ENCODE measurements at places on chromosomes 13 and 19.

DNA sequence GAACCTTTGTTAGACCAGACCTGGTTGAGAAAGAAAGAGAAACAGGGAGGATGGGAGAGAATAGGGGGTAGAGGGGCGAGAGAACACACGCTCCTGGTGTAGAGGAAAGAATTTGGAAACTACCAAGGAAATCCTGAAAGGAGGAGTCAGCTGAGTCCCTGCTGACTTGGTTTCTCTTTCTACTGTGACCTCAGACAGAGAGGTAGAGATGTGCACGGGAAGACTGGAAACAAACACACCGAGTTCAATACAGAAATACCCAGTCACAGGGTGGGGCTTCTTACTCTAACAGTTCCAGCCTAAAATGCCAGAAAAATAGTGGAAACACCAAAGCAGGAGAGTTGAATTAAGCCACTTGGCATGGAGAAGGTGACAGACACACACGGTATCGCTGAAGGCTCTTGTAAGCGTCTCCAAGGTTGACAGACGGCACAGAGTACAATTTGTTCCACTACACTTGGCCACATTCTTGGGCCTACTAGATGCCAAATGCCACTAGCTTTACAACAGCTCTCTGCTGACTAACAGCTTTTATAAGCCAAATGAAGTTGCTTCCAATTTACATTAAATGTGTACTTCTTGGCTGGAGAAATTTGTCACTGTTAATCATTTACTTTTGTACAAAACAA is 28.1 kb downstream of the LATS2 start:
- DNase-seq: no peak

- no peak for DNase-seq
These were observed 225.9 kb downstream of the OLFM4 start for GRCh38 chr13:53254500-53254899.

DNA sequence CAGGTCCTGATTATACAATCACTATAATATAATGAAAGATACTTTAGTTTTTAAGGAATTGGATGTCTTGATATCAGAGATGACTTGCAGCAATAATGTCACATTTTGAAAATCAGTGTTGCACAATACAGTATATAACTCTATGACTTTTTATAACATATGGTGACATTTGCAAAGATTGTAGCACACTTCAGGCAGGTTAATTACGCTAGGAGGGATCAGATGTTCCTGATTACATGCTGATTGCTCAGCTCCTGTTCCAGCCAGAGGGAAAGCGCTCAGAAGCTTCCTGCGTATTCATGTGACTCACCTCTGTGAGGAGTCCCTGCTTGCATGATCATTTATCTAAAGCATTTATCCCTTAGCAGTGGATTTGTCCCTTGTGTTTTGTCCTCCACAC is 265.6 kb downstream of the GPC5 start:
- no peak for DNase-seq

GRCh38 chr13:77138813-77139212 is 111.9 kb upstream of the FBXL3 start:
- no peak for DNase-seq

GRCh38 chr19:10305139-10305806 is 4.3 kb downstream of the ZGLP1 start:
- no peak for DNase-seq

DNA sequence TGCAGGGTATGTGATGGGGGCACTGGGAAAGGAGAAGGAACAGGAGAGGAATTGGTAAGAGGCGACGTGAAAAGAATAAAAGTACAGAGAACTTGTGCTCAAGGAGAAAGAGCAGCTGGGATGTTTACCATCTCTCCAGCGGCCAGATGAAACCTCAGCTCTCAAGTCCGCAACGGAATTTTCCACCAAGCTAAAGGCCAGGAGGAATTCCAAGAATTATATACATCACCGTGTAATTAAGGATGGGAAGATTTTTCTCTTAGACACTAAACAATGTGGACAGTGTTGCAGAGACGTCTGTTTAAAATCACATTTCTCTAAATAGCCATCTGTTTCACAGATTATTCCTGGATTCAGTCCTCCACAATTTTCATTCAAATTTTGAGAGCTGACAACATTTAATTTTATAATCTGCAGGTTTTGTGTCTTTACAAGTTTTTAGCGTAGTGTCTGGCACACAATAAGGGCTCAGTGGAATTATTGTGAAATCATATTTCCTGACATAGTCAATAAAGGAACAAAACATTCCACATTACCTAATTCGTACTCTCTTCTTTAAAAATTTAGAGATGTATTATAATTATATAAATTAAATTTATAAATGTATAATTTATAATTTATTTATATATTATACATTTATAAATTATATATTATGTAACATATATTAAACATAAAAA is 23.0 kb upstream of the USP29 start:
- no peak for DNase-seq

DNA sequence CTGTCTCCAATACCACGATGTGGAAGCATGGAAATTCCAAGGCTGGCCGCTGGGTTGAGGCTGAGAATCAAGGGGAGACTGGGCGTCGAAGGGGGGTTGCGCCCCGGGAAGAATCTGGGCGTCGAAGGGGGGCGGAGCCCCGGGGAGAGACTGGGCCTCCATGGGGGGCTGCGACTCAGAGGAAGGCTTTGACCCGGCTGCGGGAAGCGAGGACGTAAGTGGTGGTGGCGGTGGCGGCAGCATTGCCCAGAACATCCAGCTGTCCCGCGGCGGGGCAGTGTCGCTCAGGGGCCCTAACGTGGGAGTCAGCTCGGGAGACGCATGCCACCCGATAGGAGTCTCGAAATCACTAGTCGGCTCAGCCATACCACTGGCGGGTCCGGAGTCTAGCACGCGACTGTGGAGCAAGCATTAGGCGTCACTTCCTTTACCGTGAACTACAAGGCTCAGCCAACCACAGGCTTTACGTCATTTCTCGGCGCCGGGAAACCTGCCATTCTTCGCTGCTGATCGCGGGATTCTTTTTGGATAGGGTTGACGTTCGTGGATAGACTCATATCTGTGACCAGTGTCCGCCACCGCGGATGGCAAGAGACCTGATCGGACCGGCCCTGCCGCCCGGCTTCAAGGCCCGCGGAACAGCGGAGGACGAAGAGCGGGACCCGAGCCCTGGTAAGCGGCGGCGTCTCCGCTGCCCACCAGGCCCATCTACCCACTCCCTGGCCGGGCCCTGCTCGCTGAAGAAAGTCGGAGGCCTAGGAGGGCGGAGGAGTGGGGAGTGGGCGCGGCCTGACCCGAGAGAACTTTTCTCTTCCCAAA is at the start of the genes GPALPP1 and NUFIP1:
TSS of gene GPALPP1 (plus strand) at position 468 of the 819 bp plus-strand sequence. CDS start at position 585, 117 bp downstream.
TSS of gene NUFIP1 (minus strand) at position 401 of the 819 bp plus-strand sequence. CDS start at position 366, 35 bp downstream.
- peak; percentile 87 for DNase-seq

DNA sequence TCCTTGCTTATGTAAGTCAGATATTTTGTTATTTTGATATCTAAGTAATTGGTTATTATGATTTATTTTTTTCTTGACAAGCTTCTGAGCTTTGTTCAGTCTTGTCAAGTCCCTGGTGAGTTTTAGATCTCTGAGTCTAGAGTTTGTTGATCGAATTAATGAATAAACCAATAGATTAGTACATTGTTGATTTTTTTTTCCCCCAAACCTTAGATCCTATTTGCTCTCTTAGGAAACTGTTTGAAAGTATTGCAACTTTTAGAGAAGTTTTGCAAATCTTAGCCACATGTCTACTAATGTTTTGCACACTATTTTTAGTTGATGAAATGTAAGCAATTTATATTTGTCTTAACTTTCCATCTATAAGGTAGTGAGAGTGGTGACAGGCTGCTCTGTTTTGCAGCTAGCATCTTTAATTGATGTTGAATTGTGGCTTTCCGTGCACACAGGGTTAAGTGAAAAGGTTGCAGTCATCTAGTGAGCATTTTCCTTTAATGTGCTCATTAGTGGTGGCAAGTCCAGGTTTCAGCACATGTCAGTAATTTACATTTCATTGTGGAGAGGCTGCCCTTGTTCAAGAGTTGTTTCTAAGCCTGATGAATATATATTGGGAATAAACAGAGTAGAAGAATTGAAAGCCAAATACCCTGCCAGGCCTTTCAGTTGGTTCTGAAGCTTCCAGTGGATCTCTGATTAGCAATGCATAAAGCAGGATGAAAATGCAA is 86.3 kb downstream of the PCCA start:
- DNase-seq: no peak

- no peak for DNase-seq
These were observed 1169.0 kb downstream of the DIAPH3 start for GRCh38 chr13:58994777-58995176.

DNA sequence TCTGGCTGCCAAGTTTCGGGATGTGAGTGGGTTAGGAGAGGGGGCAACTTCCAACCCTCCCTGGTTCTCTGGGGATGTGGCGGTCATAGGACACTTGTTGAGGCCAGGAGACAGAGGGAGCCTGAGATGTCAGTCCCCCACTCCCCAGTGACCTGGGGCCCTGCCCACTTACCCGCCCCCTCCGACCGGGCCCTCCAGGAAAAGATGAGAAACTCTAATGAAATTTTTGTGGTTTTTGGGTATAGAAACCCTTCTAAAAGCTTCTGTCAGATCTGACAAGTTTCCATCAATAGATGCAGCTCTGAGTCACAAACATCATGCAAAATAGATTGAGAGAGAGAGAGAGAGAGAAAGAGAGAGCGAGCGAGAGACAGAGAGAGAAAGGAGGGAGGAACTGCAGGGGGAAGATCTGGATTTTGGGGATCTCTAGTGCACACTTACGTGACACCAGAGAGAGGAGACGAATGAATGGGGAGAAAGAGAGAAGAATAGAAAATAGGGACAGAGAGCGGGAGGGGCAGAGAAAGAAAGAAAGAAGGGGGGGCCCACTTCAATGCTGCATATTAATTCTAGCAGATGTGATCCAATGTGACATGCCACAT is 94.0 kb downstream of the PTPRS start:
- no peak for DNase-seq

DNA sequence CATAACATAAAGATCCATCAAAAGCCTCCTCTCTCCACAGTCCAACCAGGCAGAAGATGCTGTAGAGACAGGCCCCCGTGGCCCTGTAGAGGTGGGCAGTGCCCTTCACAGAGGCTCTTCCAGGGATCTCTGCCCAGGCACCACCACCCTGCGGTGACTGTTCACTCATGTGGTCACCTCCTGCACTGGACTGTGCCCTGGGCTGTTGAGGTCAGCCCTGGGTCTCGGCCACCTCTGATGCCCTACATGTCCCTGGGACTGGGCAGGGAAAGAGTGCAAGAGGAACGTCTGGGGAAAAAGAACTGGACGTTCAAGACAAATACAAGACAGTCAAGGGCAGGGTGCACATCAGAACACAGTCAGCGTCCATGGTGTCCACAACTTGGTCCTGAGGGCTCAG is 22.3 kb downstream of the PEPD start:
- DNase-seq: no peak

DNA sequence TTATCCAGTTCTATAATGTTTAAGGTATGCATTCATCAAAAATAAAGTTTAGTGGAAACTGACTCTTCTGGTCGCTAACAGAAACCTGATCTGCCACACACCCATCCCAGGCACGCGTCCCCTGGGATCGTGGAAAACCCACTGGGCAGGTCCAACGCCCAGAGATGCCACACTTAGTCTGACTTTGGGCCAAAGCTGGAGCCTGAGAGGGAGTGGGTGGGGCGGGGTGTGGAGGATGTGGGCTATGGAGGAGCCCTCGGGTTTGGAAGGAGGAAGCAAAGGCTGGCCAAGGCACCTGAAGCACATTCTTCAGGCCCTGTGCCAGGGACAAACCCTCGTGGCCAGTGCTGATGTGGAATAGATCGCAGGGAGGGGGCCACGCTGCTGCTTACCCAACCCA is 2.5 kb downstream of the IGFL1 start:
- DNase-seq: no peak

DNA sequence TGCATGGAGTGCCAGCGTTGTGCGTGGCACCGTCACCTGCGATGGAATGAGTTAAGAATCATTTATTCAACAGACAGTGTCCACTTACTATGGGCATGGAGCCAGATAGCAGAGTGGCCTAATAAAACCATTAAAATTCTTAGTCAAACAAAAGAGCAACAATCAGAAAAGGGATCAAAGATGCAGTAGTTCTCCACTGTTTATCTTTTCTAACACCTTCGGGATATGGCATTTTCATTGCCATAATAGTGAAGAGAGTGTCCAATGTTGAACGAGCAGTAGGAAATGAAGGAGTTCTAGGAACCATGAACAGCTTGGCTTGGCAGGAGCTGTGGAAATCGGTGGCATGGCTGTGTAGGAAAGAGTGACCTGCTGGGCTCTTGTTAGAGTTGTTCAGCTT is 2.0 kb downstream of the TNFSF11 start:
- no peak for DNase-seq

DNA sequence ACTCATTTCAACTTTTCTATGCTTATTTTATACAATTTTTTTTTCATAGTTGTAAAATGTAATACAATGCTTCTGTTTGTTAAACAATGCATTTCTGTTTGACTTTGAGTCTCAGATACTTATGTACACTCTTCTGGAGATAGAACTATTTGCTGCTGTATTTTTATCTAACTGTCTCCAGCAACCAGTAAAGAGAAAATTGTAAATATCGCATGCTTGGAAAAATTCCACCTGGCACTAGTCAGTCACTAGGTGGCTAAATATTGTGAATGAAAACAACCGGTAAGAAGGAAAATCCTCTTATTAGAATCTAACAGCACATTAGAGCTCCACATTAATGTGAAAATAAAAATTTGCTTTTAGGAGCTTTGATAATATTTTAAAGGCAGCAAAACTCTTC is 876.5 kb downstream of the PCDH9 start:
- DNase-seq: no peak

DNA sequence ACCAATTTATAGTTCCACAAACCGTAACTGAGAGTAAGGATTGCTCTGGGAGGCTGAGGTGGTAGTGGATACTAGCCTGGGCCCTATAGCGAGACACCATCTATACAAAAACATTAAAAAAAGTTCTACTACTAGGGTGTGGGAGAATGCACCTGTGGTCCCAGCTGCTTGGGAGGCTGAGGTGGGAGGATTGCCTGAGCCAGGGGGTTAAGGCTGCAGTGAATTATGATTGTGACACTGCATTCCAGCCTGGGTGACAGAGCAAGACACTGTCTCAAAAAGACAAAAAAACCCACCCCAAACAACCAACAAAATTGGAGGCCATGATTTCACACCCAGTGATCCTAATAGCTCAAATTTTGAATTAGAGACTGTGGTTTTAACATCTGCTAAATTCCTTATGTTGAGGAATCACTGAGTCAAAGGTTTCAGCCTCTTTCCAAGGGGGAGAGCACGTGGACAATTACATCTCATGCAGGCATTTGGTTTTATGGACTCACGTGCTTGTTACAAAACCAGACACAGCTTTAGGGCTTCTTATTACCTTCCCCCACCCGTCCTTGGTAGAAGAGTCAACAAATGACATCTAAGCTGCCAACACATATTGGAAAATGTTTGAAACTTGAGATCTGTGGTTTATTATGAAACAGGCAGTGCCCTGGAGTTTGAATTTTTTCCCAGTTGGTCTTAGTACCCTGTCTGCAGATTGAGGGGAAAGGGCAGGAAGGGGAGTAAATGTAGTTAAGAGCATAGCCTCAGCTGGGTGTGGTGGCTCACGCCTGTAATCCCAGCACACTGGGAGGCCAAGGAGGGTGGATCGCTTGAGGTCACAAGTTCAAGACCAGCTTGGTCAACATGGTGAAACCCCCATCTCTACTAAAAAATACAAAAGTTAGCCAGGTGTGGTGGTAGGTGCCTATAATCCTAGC is 18.5 kb downstream of the CYP2A6 start:
- no peak for DNase-seq

Data from activated CD4-positive, CD25-positive, alpha-beta regulatory T cell treated with anti-CD3 and anti-CD28 coated beads, Interleukin-2, amount 50 U/mL, for 16 hours (primary cell).